ENCODE measurements at places on chromosomes 16 and 17.
A peak's percentile ranks its signal among the peaks of the same experiment; 100 is the strongest.

GRCh38 chr17:70608193-70608592 is 438.9 kb downstream of the KCNJ2 start:
- DNase-seq = no peak

DNA sequence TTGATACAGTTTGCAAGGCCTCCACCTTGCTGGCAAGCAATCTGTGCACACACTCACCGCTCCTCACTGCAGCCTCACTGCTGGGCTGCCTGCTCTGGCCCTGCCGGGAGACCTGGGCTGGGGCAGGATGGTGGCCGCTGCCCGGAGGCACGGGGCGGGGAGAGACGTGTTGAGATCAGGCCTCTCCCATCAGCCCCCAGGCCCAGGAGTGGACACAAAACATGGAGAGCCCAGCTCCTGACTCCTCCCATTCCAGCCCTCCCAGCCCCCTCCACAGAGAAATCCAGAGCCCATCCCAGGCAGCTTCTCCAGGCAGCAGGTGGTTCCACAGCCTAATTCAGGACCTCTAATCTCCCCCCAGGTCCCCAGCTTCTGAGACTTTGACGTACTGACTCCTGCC is 23.1 kb upstream of the RPL38 start:
- DNase-seq = no peak

DNA sequence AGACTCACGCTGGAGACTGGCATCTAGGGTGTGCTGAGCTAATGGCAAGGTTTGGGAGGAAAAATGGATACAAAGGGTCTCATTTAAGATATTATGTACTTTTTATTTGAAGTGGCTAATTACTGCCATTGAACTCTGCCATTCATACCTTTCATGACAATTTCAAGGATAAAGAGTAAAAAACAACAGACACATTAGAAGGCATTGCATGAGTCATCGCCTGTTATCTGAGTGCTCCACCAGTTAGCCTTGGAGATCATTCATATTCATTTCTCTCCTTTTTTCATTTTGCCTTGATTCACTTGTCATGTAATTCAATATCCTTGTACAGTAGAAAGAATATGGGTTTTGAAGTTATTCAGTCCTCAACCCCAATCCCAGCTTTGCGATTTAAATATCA is 109.5 kb downstream of the CDH8 start:
- no peak for DNase-seq

DNA sequence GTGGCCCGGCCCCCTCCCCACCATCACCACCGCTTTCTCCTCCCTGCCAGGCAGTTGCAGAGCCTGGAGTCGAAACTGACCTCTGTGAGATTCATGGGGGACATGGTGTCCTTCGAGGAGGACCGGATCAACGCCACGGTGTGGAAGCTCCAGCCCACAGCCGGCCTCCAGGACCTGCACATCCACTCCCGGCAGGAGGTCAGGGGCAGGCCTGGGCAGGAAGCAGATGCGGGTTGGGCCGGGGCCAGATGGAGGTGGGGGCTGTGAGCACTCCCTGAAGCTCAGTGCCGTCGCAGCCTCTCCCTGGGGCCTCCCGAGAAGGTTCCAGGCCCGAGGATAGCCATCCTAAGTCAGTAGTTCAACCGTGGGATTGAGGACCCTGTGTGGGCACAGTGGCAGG is 14.2 kb upstream of the ADGRG3 start:
- DNase-seq = no peak

- no peak for DNase-seq
Observed at GRCh38 chr17:33653399-33653788, 360.3 kb upstream of the ASIC2 start.

GRCh38 chr17:37025238-37025637 is 76.5 kb downstream of the AATF start:
- DNase-seq = no peak

DNA sequence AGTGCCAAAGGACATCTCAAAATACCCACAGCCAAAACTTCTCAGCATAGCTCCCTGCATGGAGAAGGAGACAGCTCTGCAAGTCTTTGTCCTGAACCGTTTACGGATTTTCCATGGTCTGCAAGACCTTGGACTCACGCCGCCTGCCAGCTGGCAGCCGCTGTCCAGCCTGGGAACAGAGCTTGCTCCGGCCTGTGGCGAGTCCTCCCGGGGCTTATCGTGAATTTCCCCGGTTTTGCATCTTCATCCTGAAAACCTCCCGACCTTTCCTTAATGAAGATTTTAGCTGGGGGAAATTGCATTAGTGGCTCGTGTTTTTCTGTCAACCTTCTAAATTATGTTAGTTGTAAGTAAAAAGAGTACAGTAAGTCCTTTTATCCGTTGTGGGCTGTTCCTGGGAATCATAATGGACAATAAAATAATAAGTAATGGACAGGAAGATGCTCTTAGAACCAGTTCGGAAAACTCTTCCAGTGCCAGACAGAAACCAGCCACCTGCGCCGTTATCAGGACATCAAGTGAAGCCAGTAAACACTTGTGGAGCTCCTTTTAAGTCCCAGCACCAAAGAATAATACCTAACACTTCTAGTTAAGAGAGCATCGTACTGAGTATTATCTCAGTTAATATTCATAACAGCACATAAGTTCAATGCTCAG is 112.4 kb upstream of the NOL11 start:
- no peak for DNase-seq

- DNase-seq = no peak
Observed at GRCh38 chr17:43769859-43770258, 8.9 kb downstream of the DUSP3 start.

DNA sequence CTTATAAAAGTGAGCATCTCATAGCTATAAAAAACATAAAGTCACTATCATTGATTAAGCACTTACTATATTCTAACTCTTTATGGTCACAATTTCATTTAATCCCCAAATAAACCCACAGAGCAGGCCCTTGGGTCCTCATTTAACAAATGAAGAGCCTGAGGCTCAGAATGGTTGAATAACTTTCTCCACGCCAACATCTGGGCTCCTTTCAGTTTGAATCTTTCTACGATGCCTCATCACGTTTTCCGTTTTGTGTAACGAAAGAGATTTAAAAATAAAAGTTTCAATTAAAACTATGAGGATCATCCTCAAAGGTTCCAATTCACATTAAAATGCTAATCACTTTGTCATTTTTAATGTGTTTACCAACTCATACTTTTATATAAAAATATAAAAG is 74.2 kb upstream of the ADAMTS18 start:
- DNase-seq = no peak

DNA sequence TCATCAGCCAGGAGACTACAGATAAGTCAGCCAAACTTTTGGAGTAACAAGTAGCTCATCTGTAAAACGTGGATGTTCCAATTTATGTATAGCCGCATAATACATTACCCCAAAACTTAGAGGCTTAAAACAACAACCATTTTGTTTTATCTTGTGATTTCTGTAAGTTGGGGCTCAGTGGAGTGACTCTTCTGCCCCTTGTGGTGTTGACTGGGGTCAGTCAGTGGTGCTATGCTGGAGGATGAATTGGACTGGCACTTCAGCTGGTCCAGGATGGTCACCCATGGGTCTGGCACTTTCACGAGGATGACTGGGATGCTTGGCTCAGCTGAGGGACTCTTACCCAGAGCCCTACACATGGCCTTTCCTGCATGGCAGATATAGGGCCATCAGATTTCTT is 172.5 kb downstream of the WWOX start:
- no peak for DNase-seq

GRCh38 chr16:5581908-5582307 is 484.3 kb upstream of the EEF2KMT start:
- DNase-seq = no peak

GRCh38 chr16:77918809-77919707 is 103.3 kb upstream of the CLEC3A start:
- no peak for DNase-seq

- DNase-seq = no peak
Observed at GRCh38 chr16:23479138-23479537, 26.1 kb upstream of the COG7 start.

DNA sequence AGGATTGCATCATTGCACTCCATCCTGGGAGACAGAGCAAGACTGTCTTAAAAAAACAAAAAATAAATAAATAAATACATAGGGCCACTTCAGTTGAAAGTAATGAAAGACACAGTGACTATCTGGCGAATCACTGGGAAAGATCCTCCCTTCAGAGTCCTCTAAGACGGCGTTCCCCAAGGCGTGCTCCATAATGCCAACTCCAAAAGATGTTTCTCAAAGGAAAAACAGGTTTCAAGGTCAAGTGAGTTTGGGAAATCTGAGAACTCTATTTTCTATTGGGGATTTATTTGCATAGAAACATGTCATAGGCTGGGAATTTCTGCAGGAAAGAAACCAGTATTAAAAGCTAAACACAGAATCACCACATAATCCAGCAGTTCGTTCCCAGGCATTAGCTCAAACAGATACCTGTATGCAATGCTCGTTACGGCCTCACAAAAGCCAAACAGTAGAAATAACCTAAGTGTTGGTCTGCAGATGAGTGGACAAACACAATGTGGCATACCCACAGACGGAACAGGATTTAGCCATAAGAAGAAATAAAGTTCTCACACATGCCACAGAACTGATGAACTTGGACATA is 7.9 kb downstream of the KLHDC4 start:
- no peak for DNase-seq

GRCh38 chr16:70646260-70647241 is at the start of gene IL34:
TSS of gene IL34 (plus strand) at chr16:70646559. CDS start at chr16:70646948, 389 bp downstream.
- DNase-seq = no peak

DNA sequence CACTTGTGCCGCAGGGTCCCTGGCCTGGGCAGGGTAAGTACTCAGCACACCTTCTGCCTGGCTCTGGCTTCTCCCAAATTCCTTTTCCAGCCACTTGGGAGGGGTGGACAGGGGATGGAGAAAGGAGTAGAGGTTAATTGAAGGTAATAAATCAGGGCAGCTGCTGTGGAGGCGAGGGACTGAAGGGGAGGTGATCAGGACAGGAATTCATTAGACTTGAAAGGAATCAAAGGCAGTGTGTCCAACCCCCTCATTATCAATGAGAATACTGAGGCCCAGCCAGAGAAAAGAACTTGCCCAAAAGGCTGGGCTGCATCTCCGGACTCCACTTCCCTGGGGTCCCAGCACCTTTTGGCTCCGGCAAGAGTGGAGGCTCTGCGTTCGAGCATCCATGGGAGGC is 2.4 kb downstream of the SOST start:
- DNase-seq = no peak

GRCh38 chr16:81939164-81940056 is 71.9 kb downstream of the SDR42E1 start:
- DNase-seq = no peak

- DNase-seq = no peak
Observed at GRCh38 chr17:21174713-21175112, 39.2 kb downstream of the TMEM11 start.

DNA sequence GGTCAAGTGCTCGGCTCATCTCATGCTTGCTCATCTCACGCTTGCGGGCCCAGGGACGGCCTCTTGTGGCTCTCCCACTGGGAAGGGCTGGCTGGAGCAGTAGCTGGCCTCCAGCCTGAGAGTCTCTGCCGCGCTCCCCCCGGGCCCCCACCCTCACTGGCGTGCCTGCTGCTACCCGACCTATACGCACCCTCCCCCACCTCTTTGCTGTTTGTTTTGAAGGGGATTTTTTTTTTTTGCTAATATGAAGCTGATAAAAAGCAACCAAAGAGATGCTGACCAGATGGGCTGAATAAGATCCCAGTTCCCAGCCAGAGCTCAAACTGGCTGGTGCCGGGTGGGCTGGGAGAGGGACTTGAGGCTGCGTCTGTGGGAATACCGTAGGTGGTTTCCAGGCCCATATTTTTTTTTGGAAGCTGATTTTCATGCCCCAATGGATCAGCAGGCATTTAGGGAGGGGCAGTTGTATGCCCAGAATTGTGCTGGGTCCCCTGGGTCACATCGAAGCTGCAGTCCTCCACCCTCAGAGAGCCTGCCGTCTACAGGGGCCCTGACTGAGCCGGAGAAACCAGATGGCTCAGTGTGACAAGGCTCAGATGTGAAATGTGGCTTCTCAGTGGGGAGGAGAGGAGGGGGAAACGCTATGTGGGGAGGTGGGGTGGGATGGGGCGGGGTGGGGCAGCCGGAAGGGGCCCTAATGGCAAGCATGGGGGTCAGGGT is 115.0 kb downstream of the RAP1GAP2 start:
- no peak for DNase-seq

- peak; percentile 21 for DNase-seq
Observed at GRCh38 chr16:80803339-80804055, 901 bp downstream of the CDYL2 start.

DNA sequence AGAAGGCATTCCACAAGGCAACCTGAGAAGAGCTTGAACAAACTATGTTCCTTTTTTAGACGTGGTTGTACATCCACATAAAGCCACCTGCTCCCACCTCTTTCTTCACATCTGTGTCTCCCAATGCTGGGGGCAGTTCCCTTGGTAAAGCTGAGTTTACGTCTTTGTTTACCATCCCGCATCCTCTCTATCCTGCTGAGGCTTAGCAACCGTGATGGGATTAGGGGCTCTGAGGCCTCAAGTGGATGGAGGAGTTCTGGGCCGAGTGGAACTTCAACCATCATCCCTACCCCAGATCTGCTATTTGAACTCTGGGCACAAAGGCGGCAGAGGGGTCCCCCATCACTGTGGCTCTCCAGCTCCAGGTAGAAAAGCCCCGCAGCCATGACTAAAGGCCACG is 94.2 kb upstream of the CREBBP start:
- no peak for DNase-seq

DNA sequence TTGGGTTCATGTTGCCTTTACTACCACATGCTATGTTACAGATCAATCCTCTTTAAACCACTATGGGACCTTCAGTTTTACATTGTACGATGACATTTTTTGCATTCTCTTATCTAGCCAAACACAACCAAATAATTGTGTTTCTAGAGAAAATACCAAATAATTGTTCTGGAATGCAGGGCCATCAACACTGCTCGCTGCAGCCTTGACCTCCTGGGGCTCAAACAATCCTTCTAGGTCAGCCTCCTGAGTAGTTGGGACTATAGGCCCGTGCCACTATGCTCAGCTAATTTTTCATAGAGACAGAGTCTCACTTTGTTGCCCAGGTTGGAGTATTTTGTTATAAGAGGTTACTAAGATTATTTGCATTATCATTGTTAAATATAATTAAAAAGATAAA is 237.5 kb upstream of the PMFBP1 start:
- DNase-seq = no peak

- DNase-seq = no peak
Observed at GRCh38 chr16:25006504-25007056, 8.6 kb downstream of the ARHGAP17 start.

DNA sequence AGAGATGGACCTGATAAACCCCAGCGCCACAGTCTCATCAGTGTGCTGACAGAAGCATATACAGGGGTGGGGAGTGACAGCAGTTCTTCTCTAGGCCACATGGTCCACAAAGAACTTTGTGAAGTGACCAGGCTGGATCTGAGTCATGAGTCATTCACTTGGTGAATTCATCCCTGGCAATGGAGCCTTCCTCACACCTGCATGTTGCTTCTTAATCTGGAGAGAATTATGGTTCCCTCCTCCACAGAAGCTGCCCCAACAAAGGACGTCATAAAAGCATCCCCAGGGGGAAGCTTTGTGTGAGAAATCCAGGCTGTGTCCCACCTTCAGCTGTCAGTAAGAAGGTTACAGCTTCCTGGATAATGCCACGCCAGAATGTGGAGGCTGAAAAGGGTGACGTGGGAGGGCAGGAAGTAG is 215.6 kb upstream of the MAF start:
- no peak for DNase-seq

Data from stimulated activated effector memory CD8-positive, alpha-beta T cell treated with anti-CD3 and anti-CD28 coated beads, Interleukin-12 subunit alpha, Interleukin-12 subunit beta, amount 100 ng/mL, for 72 hours (primary cell).